Amniotic stem cell (primary cell): ENCODE measurements at places on chromosomes 5 and 9.

- no peak for DNase-seq
Measured at GRCh38 chr5:137560420-137560819, 61.3 kb upstream of the SPOCK1 start.

GRCh38 chr5:175336781-175337180 lies 107.2 kb downstream of the DRD1 start:
- DNase-seq: no peak

- DNase-seq: no peak
Measured at GRCh38 chr9:99955606-99956005, 49.2 kb downstream of the STX17 start.

GRCh38 chr5:110854200-110854599 lies 115.4 kb downstream of the SLC25A46 start:
- DNase-seq: no peak

DNA sequence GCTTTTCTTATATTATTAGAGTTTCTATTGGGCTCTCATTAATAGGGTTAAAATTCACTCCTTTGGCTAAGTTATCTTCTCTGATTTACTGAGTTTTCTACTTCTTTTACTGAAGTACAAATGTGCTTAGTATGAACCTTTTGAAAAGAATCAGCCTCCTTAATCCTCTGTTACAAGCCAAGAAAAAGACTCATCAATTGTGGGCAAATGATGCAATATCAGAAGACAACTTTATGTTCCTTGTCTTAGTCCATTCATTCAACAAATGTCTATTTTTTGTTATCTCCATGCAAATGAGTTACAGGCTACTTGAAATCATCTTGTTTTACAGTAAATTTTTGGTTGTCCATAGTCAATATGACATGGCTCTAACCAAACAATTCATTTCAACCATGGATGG lies 40.3 kb downstream of the SNCAIP start:
- no peak for DNase-seq

DNA sequence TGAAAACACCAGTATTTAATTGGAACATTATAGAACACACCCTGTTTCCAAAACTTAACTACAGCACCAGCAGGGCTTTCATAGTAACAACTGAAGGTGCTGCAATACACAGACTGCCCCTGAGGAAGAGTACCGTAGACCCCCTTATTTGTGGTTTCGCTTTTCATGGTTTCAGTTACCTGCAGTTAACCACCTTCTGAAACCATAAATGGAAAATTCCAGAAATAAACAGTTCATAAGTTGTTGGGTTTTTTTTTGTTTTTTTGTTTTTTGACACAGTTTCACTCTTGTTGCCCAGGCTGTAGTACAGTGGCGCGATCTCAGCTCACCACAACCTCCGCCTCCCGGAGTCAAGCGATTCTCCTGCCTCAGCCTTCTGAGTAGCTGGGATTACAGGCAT lies 9.5 kb upstream of the GLDC start:
- DNase-seq: no peak

DNA sequence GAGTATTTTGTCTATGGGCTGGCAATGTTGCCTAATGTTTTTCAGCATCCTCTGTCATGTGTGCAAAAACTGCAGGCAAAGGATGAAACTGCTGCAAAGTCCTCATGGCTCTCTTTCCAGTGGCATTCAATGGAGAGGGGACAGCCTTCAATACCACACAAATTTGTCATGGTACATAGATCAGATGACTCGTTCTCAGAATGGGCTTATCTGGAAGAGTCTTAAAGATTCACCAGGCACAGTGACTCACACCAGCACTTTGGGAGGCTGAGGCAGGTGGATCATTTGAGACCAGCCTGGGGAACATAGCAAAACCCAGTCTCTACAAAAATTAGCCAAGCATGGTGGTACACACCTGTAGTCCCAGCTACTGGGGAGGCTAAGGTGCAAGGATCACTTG lies 5.3 kb downstream of the CDKN2AIPNL start:
- DNase-seq: no peak

- DNase-seq: no peak
Measured at GRCh38 chr9:134229466-134230091, 65.2 kb upstream of the RNU6ATAC start.

GRCh38 chr9:89444925-89445765 lies 52.8 kb downstream of the SEMA4D start:
- DNase-seq: no peak

- no peak for DNase-seq
Measured at GRCh38 chr5:137320056-137321045, 178.8 kb downstream of the SPOCK1 start.

GRCh38 chr5:141519605-141520565 lies 31.0 kb downstream of the PCDHGC5 start:
- no peak for DNase-seq

DNA sequence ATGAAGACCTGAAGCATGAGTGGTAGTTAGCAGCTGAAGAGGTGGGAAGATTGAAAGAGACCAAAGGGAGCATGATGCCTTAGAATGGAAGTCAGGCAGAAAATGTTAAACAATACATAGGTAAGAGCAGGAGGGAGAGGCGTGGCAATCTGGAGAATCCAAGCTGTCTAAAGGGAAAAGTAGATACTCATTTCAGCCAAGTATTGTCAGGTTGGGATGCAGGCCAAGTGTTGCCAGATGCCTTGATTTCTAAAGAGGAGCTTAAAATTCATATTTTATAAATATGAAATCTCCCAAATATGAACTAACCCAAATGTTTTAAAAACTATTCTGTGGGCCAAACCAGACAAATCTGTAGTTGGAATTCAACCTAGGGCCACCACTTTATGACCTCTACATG lies 4.2 kb downstream of the PAM start:
- DNase-seq: no peak

DNA sequence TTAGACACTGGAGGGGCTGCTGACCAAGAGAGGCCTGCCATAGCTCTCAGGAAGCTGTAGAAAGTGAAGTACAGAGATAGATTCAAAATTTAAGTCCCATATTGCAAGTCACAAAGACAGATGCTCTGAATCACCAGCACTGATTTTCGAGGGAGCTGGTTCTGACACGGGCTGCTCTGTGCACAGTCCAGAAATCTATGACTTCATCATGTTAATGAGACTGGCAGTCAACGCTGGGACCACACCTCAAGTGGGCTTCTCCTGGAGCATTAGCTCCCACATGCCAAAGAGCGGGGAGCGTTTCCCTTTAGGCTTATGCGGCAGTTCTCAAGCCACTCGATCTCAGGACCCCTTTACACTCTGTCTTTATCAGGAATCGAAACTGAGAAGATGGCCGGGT lies 34.2 kb upstream of the FAT2 start:
- DNase-seq: no peak

DNA sequence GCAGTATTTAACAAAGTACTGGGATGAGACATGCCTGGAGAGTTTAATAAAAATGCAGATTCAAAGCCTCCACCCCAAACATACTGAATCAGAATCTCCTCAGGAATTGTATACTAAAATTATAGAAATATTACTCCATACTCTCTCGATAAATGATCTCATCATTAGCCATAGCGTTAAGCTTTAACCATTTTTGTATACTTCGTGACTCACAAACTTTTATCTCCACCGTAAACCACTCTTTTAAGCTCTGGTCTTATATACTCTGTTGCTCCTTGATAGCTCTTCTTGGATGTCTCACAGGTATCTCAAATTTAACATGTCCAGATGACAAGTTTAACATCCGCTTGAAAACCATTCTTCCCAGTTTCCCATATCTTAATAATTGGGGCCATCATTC lies 327.8 kb downstream of the ADGRV1 start:
- no peak for DNase-seq

DNA sequence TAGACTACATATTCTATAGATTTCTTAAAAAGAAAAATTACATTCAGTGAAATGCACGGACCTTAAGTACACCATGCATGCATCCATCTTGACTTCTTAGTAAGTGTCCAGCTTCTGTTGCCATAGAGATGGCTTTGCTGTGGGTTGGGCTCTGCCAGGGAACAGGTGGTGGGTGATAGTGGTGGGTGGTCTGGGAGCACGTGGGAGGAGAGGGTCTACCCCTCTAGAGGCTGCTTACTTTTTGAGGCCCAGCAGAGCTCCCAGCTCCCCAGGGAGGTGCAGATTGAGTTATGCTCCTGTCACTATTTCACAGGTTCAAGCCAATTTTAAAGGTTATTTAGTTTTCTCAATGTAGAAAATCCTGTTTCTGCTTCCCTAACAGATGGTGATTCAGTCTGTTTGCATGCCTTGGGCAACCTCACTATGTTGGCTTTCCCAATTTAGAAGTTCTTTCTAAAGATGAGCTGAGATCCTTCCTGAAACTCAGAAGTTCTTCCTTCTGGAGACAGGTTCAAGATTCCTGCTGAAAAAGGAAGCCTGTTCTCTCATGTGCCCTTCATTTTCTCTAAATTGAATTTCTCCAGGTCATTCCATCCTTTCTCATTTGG lies 107.4 kb upstream of the LHFPL2 start:
- no peak for DNase-seq

DNA sequence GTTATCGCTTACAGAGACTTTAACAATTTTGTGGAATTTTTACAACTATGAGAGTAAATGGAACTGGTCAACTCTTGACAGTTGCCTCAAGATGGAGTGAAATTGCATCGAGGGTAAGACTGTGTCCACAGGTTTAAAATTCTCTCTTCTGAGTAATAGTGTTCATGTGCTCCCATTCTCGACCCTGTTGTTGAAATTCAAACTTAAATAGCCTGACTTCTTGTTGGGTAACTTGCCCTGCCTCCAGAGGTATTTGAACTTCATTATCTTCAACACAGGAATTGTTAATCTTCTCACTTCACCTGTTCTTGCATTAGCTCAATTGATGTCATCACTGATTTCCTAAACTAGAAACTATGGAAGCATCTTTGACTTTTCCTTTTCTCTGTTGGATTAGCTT lies 77.5 kb downstream of the PIP5K1B start:
- no peak for DNase-seq

DNA sequence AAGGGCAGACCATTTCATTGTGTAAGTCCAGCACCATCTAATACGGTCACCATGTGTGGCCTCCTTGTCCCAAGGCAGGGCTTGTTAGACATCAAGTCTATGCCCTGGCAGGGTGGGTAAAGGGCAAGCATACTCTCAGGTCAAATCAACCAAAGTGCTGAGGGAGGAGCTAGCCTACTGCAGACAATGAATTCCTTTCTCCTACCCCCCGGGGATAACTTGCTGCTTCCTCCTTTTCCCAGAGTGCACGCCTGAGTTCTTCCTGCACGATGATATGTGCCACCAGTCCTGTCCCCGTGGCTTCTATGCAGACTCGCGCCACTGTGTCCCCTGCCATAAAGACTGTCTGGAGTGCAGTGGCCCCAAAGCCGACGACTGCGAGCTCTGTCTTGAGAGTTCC lies 71.4 kb downstream of the RFK start:
- DNase-seq: no peak

GRCh38 chr9:25724424-25724823 lies 46.2 kb upstream of the TUSC1 start:
- peak; percentile 79 for DNase-seq

DNA sequence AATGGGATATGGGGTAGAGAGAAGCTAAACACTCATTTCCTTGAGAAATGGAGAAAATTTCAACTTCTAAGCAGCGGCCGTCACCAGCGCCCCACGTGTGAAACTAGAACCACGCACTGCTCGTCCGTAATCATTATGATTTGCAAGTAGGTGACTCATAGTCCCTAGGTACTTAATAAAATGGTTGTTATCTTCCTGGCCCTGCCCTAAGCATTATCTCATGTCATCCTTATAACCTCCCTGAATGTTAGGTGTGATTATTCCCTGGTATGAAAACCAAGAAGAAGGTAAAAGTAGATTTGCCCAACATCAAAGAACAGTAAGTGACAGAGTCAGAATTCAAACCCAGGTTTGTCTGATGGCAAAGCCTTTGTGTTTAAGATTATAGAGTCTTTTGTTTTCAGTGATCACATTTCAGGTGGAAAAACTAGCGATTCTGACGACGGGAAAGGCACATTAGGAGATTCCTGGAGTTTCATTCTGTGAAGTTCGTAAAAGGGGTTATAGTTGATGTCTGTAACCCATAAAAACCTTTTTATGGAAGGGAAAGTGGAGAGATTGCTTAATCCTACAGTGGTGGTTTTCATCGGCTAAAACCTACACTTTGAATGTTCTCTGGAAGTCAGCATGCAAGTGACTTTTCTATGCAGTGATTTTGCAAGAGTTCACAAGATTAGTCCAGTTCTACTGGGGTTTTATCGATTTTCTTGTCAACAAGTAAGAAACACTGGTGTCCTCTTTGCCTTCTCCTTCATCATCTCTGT lies 202.9 kb upstream of the WWC1 start:
- DNase-seq: no peak

DNA sequence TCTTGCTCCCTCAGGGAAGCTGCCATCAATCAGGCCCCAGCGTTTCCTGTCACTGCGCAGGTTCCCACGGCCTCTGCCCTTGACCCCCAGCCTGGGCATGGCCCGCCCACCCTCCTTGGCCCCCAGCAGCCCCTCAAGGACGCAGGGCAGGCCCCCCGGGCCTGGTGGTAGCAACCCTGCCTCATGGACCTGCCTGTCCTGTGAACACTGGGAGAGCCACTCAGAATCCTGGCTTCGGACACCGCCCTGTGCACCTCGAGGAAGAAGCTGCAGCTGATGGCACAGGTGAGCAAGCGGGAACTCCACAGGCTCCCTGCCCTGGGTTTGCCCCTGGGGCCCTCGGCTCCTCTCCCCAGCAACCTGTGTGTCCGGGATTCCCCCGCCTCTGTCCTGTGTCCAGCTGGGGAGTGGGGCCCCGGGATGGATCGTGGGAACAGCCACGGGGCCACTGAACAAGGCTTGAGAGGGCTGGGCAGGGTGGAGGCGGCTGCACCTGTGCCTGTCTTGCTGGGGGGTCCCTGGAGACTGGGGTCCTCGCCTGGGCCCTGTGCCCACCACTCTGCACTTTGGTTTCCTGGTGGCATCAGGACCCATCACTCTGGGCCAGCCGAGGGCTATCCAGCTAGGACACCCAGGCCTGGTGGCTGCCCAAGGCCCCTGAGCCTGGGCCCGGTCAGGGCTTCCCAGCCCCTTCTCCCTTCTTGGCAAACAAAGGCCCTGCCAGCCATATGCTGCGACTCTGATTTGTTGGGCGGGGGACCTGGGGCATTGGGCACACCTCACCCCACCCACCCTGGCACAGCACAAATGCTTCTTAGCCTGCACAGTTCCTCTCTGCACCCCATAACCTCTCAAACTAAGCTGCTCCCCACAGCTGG lies 33.5 kb upstream of the EGFL7 start:
- DNase-seq: no peak

GRCh38 chr5:135177591-135177990 lies 143.6 kb upstream of the PITX1 start:
- no peak for DNase-seq

- no peak for DNase-seq
Measured at GRCh38 chr9:102428305-102428704, 566.8 kb upstream of the CYLC2 start.

- DNase-seq: peak; percentile 80
Measured at GRCh38 chr5:33321026-33321425, 119.7 kb upstream of the TARS1 start.

- no peak for DNase-seq
Measured at GRCh38 chr9:104544644-104545043, 8.0 kb upstream of the OR13C3 start.

- no peak for DNase-seq
Measured at GRCh38 chr5:83914199-83914598, 193.5 kb upstream of the HAPLN1 start.

GRCh38 chr5:64958757-64959391 lies 190.1 kb downstream of the CWC27 start:
- DNase-seq: peak; percentile 39

GRCh38 chr5:138910546-138911185 lies 35.5 kb upstream of the LRRTM2 start:
- DNase-seq: no peak

- DNase-seq: no peak
Measured at GRCh38 chr9:122096620-122097415, 3.7 kb upstream of the TTLL11 start.

GRCh38 chr5:101600614-101601013 lies 695.5 kb downstream of the SLCO4C1 start:
- no peak for DNase-seq

GRCh38 chr9:115210699-115211098 lies 92.7 kb upstream of the TNC start:
- no peak for DNase-seq
